ENCODE measurements at places on chromosomes 4 and X.

- DNase-seq, result no peak
Observed at GRCh38 chr4:56733352-56733751, 52.3 kb upstream of the HOPX start.

DNA sequence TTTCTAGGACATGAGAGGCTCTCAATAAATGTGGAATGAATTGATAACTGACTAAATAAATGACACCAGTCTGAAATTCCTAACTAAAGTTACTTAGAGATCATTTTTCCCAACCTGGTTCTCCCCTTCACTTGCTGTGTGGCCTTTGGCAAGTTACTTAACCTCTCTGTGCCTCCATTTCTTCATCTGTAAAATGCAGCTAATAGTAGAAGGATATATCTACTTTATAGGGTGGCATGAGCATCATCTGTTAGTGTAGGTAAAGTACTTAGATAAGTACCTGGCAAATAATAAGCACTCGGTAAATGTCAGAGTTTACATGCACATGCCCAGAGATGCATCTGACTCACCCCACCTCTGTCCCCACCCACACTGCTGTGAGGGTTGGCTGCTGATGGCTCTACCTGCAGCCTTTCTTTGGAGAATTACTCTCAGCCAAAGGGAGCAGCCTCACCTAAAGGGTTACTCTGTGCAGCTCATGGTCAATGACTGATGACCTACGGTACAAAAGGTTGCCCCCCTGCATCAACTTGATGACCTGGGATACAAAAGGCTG, 139.3 kb downstream of the CHIC2 start:
- DNase-seq, result no peak

- no peak for DNase-seq
Observed at GRCh38 chr4:3184725-3185124, 64.2 kb upstream of the MSANTD1 start.

DNA sequence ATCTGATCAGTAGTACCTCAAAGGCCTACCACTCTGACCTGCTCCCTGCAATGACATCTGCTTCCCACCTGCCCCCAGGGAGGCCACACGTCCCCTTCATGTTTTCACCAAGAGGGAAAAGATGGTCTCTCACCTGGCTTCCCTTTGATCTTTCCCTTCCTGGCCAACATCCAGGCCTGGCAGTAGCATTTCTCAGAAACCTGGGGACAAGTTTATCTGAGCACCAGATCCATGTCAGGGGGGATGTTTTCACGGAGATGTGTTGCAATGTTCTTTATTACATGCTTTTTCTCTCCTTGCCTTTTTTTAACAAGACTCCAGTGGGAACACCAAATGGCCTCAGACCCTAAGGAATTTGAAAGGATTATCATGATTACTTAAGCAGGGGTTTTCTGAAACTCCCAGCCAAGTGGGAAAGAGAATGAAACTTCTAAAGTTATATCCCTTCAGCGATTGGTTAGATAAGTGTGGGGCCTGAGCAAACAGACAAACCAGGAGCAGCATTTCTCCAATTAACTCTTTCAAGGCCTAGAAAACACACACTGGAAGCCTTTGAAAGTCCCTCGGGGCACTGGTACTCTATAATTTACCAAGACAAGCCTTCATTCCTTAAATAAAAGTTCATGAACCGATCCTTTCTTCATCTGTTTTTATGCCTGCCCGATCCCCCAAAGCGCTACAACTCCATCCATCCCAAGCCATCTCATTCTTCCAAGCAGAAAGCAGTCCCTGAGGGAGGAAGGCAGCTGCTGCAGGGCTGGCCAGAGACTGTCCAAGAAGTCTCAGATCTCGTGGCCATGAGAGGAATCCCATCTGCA, 94.1 kb downstream of the BCOR start:
- DNase-seq, result no peak

DNA sequence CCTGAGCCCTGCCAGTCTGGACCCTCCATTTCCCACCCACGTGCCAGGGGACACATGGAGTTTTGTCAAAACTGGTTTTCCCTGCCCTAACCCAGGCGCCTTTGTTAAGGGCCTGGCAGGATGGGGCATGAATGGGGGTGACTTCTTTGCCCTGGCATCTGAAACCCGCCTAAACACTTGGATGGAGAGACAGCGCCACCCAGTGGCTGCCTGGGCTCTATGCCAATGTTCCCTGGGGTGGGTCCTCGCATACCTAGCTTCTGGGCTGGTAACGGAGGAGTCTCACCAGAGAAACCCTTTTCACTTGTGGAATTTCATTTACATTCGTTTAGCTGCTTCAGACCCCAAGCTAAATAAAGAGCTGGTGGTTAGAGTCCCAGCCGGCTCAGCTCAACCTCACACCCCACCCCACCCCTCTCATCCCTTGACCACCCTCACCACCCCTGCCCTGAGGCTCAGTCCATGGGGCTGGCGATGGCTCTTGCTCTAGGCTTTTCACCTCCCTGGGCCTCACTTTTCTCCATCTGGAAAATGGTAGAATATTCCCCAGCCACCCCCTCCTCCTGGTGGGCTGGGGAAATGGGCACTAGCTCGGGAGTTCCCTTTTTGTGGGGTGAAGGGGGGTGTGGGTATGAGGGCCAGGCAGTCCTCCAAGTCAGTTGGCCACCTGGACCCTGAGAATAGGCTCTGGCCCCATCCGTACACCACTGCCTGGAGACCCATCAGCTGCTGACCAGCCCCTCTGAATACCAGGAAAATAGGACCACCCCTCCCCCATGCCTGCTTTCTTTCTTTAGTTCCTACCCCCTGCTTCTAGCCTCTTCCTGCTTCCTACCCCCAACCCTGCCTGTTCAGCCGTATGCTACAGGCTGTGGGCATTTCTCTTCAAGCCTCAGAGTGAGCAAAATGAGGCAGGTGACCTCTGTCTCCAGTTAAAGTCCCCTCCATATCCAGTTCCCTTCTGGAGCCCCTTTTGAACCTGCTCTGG, 57.1 kb upstream of the PJA1 start:
- DNase-seq, result peak; percentile 76

DNA sequence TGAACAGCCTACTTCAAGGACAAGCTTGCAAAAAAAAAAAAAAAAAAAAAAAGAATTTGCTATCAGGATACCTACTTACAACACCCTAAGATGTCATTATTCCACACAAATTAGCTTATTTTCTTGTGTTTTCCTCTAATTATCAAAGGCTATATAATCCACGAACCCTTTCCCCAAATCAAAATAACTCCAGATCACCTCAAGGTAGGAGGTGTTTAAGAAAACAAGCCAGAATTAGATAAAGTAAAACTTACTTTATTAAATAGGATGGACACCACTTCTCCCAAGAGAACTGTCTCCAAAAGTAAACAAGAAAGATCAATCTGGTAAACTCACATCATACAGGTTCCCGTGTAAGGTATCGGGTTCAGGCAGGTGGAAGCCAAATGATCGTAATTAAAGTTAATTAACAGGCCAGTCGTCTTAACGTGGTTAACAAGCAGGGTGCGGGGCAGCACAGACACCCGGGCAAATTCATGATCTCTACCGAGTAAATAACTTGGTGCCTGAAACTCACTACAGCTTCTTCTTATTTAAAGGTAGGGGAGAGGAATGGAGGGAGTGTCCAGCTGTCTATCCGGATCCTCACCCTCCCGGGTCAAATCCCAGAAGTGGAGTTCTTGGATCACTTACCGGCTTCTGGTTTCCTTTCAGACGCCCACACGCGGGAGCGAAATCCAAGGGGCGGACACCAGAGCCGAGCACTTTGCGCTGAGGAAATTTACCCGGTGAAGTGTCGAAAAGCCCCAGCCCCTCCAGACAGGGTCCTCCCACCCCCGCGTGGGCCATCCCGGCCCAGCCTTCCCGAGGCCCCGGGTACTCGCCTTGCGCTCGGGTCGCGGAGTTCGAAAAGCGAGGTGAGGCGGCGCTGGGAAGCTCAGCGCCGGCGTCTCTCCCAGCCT, 708 bp downstream of the ARAP2 start:
- DNase-seq, result peak; percentile 28

DNA sequence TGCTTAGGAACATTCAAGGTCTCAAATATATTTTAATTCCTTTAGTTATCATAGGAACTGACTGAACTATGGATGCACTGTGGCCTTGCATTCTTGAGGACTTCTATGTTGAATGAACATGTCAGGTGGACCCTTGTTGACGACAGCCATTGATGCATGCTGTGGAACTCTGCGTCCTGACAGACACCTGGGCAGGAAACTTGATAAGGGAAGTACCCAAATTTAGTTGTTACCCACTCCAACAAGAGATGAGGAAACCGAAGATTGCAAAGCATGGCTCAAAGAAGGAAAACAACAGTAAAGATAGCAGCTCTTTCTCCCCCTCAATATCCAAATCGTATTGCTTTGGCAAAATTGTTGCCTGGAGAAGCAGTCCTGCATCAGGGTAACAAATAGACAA, 540.0 kb upstream of the NR3C2 start:
- no peak for DNase-seq

GRCh38 chr4:111959222-111959621, 186.0 kb upstream of the FAM241A start:
- no peak for DNase-seq

- no peak for DNase-seq
Observed at GRCh38 chrX:101452056-101452455, 33.2 kb upstream of the ARMCX4 start.

DNA sequence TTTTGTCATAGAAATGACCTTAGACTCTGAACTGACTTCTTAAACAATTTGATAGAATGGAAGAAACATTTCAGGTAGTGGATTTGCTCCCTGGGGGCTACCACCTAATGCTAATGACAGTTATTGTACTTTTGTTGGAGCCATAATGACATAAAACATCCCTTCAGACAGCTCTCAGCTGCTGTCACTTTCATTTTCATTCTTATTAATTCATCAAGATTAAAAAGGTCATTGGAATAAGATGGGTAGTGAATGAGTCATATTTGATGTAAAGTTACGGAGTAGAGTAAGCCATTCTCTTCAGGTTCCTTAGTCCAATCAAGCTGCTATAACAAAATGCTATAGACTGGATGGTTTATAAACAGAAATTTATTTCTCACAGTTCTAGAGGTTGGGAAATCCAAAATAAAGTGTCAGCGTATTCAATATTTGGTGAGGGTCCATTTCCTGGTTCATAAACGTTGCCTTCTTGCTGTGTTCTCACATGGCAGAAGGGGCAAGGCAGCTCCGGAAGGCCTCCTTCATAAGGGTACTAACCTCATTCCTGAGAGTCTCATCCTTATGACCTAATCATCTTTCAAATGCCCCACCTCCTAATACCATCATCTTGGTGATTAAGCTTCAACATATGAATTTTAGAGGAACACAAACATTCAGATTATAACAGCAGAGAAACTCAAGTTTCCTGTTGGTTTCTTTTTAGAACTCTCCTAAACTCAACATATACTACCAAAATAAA, 268.5 kb downstream of the ARAP2 start:
- no peak for DNase-seq

DNA sequence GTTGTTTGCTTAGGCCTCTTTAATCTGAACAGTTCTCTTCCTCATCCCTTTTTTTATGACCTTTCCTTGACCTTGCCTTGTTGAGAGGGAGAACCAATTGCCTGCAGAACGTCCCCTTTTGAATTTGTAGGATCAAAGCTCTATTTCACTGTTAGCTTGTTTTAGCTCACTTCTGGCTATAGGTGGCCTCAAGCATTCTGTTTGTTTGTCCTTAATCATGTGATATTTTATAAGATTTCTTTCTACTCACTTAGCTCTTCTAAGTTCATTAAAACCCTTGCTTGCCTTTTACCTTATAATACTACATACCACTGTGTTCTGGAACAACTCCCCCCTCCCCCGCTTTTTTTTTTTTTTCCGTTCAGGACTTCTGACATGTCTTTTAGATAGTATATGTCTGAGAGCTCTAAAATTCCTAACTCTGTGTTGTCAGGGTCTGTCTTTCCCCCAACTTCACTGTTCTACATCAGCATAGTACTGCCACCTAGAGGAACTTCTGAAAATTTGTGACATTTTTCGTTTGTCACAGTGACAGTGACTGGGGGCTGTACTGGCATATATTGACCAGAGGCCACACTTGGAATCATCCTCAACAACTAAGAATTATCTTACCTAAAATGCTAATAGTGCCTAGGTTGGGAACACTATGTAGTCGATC, 128.5 kb downstream of the LARP7 start:
- no peak for DNase-seq

GRCh38 chrX:110992611-110993010, 103.4 kb upstream of the PAK3 start:
- DNase-seq, result peak; percentile 9

DNA sequence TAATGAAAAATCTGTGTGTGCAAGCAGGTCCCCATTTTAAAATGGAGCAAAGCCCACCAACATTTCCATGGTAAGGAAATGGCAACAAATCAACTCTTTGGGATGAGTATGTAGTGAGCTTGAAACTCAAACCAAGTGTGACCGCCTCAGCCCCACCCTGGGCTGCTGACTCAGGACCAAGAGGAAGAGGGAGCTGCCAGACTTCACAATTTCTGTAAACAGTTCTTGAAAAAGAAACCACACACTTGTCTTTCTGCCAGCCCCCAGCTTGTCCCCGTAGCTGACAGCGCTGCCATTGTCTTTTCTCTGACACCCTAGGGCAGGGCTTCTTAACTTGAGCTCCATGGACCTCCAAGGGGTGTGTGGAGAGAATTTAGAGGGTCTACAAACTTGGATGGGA, 10.3 kb downstream of the RTL5 start:
- DNase-seq, result no peak

DNA sequence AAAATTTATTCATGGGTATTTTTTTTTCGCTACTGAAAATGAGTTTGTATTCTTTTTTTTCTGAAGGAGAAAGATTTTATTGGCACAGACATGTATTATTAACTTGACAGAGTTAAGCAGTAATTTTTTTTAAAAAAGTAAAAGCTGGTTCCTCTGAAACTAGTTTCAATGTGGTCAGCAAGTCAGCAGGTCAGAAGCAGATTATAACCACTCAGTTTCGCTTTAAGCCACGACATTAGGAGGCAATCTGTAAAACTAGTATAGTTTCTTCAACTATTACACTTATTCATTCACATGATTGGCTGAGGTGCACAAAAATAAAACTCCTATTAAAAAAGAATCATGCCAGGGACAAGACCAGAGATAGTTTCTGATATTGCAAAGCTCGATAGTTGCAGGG, 714.2 kb upstream of the PCDH7 start:
- no peak for DNase-seq

DNA sequence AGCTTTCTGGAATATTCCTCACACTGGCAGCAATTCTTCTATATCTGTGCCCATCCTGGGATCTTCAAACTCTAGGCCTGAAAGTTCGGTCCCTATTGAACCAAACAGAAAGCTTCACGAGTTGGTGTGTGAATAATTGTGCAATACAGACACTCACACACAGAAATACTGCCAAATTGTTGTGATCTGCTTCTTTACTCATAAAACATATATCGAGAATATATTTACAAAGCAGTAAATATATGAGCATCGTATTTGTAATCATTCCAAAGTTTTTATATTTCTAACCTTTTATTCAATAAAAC, 56.6 kb upstream of the BEX4 start:
- no peak for DNase-seq

GRCh38 chr4:128228845-128229795, 58.5 kb downstream of the PGRMC2 start:
- no peak for DNase-seq
